ENCODE measurements at places on chromosomes 13 and 19. TPM values are rescaled to one million over a fixed set of nuclear protein-coding genes. Genes with fewer than 3 reads are reported as not detected.
A peak's percentile ranks its signal among the peaks of the same experiment; 100 is the strongest.

Gene NTN5
- total RNA-seq = not detected

Gene ZNF791
- total RNA-seq = 10.8 TPM

Gene ANKLE1
- 1.3 TPM for total RNA-seq

Gene C19orf73
- total RNA-seq = 5.3 TPM

Gene STAP2
- 30.2 TPM for total RNA-seq

Gene RGL3
- total RNA-seq = 3.3 TPM

DNA sequence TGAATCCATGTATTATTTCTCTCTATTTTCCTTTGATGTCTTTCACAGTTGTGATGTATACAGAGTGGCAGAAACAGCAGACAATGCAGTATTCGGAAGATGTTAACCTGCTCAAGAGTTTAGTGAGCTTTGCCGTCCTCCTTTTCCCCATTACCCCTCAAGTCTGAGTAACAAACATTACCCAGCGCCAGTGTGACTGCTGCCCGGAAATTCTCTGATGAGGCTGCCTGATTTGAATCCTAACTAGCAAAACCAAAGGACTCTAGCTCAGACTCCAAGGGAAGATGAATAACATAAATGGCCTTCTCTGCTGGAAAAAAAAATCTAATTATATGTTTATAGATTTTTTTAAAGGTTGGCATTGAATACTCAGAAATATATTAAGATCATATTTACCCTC is 247.3 kb upstream of the SOX21 start:
- no peak for DNase-seq

GRCh38 chr19:34676697-34677385 is at the start of gene SCGB2B2:
TSS of gene SCGB2B2 (minus strand) at chr19:34677159. CDS start at chr19:34594563, 82,596 bp downstream.
- DNase-seq = no peak

DNA sequence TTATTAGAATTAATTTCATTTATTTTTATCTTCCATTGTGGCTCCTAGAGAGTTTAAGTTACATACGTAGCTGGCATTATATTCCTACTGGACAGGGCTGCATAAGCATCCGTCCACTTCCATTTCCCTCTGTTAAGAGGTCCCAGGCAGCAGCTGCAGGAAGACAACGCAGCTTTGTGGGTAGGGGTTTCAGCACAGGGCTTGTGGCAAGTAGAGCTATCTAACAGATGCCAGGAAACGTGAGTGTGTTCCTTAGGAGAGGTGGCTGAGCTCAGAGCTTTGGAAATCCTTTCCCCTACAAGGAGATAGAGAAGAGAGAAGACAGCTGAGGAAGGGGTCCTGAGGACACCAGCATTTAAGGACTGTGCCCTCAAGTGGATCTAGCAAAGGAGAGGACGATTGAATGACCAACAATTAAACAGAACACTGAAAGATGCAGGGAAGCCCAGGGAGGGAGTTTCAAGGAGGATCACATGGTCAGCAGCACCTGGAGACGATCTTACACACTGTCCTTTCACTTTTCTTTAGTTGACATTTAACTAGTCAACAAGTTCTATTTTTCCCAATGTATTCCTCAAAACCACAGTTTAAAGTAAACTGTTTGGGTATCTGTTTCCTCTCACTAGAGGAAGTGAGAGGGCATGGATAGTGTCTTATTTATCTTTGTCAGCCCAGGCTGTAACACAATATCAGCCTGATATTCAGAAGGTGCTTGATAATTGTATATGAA is 2.3 kb upstream of the N4BP2L1 start:
- DNase-seq = no peak

GRCh38 chr19:15128162-15128770 is 21.1 kb downstream of the SYDE1 start:
- DNase-seq = no peak

DNA sequence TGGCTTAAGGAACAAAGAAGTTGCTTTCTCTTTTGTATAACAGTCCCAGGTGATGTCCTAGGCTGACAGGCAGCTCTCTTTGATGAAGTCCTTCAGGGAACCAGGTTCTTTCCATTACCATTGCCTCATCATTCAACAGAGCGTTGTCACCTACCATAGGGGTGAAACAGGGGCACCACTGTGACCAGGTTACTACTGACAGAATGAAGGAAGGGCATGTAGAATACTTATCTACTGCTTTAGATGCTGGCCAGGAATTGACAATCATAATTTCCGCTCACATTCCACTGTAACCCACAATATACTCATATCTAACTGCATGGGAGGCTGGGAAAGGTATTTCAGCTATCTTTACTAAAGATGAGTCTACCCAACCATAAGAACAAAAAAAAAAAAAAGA is 148.0 kb upstream of the FNDC3A start:
- no peak for DNase-seq

DNA sequence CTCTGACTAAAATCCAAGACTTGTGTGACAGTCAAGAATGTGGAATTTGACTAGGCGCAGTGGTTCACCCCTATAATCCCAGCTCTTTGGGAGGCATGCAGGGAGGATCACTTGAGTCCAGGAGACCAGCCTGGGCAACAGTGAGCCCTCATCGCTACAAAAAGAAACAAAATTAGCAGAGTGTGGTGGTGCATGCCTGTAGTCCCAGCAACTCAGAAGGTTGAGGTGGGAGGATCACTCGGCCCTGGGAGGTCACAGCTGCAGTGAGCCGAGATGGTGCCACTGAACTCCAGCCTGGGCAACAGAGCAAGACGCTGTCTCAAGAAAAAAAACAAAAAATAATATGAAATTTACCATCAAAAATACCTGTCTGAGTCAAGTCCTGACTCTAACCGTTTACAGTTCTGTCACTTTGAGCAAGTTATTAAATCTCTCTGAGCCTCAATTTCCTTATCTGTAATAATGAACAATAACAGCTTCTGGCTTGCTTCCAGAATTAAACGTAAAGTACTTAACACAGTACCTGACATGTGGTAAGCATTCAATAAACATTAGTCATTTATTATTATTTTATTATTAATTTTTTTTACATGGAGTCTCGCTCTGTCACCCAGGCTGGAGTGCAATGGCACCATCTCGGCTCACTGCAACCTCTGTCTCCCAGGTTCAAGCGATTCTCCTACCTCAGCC is 204.6 kb upstream of the TSC22D1 start:
- no peak for DNase-seq

GRCh38 chr19:56119582-56119978 is 1.5 kb downstream of the ZNF787 start:
- DNase-seq = peak; percentile 43

- no peak for DNase-seq
Measured at GRCh38 chr19:5444431-5444830, 10.8 kb upstream of the ZNRF4 start.

DNA sequence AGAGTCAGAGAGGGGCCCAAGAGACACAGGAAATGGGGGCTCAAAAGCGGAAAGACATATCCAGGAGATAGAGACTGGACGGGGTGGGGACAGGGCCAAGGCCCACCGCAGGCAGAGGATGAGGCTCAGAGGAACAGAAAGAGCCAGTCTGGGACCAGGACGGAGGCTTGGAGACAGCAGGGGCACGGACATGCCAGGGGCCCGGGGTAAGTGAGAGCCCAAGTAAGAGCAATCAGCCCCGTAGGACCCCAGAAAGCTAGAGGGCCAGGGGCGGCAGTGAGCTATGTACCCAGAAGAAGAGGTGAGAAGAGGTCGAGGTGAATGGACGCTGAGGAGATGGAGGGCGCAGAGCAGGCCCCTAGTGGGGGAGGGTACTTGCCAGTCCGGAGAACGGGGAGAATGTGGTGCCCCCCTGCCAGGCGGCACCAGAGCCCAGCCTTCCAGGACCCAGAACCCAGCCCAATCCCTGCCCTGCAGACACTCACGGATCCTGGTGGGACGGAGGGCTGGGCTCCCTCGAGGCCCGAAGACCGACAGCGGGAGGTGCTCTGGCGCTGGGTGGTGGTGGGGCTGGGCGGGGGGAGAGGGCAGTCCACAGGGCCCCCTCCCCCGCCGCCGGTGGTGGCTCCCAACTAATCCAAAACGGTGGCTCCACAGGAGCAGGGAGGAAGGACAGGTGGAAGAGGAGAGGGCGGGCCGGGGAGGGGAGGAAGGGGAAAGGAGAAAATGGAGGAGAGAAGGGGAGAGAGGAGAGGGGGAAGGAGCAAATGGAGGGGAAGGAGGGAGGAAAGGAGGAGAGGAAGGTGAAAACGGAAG is 1.0 kb downstream of the GRIK5 start:
- no peak for DNase-seq

DNA sequence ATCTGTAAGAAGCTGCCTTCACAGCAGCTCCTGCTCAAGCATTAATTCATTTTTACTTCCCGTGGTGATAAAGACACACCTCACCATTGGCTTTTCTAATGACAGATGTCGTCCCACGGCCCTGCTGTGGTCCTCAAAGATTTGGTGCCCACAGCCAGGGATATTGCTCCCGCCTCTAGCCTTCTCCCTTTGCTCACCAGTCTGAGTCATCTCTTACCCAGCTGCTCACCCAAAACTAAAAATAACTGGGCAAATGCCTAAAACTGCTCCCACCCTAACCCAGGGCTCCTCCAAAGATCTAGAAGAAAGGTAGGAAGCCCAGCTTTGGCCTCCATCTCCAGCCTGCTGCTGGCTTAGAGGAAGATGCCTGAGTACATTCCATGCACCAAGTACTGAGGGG is 371.1 kb upstream of the ZNF507 start:
- DNase-seq = no peak

GRCh38 chr19:55648585-55649267 is 714 bp downstream of the CCDC106 start:
- no peak for DNase-seq
